Activated CD4-positive, alpha-beta T cell treated with anti-CD3 and anti-CD28 coated beads, Interleukin-2, amount 10 ng/mL, durations not matched to agents 24 days and 14 days (primary cell): ENCODE measurements at places on chromosomes 6 and 20. TPM values are rescaled to one million over a fixed set of nuclear protein-coding genes. Genes with fewer than 3 reads are reported as not detected.

GRCh38 chr6:125843593-125843992, 52.8 kb downstream of the NCOA7 start:
- no peak for DNase-seq

Gene YTHDF1
- 44.5 and 48.6 TPM in 2 replicates for total RNA-seq

Gene UBE2J1
- total RNA-seq, result 31.6 and 33.5 TPM in 2 replicates

DNA sequence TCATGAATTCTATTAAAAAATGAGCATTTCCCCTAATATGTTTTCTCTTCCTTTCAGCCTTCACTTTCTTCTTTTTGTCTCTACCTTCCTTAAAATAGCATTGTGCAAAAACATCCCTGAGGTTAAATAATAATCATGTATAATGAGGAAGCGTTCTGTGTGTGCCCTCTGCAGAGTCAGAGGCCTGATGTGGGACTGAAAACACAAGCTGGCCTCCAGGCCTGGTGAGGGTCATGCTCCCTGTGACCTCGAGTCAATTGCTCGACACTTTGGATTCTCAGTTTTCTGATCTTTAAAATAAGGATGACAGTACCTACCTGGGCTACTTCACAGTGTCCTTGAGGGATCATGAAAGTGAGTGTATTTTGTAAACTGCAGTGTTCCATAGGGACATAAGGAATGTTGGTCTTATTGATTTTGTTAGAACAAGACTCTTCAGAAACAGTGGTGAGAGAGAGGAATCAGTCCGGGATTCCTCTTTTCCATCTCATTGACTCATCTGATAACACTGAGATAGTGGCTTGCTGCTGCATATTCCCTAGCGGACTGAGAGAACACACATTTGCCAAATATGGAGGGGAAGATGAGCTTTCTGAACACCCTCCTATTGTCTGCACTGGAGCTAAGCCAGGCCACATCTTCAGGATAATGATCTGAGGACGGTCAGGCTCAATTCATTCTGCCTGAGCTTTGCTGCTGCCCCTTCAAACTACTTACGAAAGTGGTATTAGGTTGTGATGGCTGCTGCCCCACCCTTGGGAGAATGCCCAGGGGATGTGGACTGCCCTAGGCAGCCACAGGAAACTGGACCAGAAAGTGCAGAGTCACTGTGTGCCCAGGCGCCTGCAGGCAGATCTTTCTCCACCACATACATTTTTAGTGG, 39.6 kb upstream of the PDE7B start:
- no peak for DNase-seq

Gene CSTF1
- 52.2 and 52.5 TPM in 2 replicates for total RNA-seq

Gene TSBP1
- total RNA-seq, result not detected in 2 replicates

DNA sequence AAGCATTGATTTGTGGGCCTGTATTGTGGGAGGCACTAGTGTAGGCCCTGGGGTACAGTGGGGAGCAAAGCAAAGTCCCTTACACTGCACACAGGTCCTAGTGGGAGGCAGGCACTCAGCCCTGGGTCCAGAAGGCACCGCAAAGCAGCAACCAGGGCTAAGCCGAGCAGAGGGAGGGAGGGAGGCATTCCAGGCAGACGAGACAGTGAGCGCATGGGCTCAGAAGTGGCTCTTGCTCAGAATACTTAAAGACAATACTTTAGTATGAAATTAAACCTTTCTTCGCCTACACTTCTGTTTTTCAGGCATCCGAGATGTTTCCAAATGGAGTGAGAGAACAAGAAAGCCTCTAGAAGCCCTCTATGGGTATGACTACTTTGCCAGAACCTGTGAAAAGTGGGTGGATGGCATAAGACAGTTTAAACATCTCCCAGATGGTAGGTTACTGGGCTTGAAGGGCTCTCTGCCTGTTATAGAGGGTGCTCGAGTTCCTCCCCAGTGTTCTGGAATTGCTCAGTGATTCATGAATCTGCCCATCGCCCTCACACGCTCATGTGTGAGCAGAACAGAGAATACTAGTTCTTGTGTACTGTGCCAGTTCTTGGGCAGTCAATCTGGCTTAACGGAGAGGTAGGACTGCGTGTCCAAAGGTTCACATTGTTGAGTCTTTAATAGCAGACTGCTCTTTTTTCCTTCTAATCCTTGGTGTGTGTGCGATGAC, 18.7 kb downstream of the BPHL start:
- DNase-seq, result no peak

DNA sequence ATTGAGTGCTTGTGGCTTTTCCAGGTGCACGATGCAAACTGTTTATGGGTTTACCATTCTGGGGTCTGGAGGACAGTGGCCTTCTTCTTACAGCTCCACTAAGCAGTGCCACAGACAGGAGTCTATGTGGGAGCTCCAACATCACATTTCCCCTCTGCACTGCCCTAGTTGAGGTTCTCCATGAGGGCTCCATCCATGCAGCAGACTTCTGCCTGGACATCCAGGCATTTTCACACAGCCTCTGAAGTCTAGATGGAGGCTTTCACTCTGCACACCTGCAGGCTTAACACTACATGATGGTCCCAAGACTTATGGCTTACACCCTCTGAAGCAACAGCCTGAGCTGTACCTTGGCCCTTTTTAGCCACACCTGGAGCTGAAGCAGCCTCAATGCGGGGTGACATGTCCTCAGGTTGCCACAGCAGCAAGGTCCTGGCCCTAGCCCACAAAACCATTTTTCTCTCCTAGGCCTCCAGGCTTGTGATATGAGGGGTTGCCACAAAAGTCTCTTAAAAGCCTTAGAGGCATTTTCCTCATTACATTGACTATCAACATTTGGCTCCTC, 552.2 kb downstream of the TFAP2A start:
- DNase-seq, result no peak

Gene MYMX
- not detected in 2 replicates for total RNA-seq

GRCh38 chr6:157186785-157187181, 136.5 kb downstream of the TMEM242 start:
- no peak for DNase-seq
